ENCODE measurements at places on chromosomes 4 and X.

DNA sequence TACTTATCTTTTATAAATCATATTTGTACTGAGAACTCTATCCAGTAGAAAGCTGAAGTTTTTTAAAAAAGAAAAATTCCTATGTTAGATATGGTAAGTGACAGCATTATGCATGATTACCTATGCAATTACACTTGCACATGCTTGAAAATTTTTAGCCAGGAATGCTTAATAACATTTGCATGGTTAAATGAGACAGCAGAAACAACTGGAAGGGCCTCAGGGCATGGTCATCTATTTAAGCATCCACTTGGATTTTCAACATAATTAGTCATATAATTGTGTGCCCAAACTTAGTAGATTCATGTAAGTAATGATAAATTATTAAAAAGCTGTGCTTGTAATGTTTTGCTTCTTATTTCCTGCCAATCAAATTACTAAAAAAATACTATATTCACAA is 151.9 kb downstream of the TTC29 start:
- no peak for DNase-seq

GRCh38 chr4:76624241-76624681 is 189.2 kb downstream of the SHROOM3 start:
- DNase-seq = no peak

- no peak for DNase-seq
Measured at GRCh38 chr4:148214529-148215166, 227.6 kb downstream of the NR3C2 start.

DNA sequence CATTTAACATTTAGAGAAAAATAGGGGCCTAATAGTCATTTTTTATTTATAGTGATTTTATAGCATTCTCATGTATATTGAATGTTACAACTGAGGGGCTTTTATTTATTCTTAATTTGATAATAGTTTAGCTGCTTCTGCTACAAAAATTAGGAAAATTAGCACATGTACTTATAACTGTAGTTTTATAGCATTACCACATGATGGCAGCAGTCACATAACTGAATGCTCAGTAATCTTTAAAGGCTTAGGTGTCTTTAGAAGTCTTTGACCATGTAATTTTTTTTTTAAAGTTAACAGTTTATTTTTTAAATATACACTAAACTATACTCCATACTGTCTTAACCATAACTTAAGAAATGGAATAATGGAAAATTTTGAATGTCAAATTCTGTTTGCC is 136.6 kb downstream of the STAG2 start:
- DNase-seq = peak; percentile 35

DNA sequence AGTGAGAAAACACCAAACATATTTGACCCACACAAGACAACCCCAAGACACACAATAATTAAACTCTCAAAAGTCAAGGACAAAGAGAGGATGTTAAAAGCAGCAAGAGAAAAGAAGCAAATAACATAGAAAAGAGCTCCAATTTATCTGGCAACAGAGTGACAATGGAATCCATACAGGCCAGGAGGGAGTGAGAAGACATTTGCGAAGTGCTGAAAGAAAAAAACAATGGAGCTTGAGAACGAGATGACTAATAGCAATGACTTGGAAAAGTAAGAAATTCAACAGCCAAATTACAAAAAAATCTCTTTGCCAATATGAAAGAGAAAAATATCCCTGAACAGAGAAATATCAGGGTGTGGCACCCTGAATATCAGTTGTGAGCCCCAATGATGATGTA is 61.6 kb downstream of the MAD2L1 start:
- no peak for DNase-seq

GRCh38 chrX:11757719-11758399 is at the start of gene MSL3:
MSL3 (plus strand) TSS chrX:11758237; CDS start chrX:11758264, 27 bp downstream.
- DNase-seq = peak; percentile 18

DNA sequence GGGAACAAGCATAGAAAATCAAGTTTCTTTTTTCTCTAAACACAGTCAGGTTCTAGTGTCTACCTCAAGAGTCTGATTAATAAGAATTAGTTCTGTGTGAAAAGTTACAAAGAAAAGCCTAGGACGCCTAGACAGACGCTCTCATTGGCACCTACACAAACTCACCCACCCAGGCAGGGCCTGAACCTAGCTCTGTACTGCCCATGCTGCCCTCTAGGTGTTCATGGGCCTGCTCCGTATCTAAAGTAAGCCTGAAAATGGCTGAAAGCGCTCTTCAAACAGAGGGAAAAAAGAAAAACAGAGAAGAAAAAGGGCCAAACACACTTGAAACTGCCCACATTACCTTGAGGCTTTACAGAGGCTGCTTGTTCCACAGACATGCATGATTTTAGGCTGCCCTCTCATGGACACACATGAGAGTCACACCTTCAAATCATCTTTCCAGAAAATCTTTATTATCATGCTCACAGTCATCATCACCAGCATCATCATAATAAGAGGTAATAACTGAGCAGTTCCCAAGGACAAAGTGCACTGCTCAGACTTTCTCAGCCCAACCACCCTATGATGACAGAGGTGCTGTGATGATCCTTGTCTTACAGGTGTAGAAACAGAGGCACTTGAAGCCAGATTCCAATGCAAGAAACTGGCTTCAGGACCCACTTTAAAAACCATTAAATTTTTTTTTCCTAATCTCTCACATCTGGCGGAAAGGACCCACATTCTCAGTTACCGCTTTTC is 49.6 kb downstream of the MAP7D2 start:
- no peak for DNase-seq

DNA sequence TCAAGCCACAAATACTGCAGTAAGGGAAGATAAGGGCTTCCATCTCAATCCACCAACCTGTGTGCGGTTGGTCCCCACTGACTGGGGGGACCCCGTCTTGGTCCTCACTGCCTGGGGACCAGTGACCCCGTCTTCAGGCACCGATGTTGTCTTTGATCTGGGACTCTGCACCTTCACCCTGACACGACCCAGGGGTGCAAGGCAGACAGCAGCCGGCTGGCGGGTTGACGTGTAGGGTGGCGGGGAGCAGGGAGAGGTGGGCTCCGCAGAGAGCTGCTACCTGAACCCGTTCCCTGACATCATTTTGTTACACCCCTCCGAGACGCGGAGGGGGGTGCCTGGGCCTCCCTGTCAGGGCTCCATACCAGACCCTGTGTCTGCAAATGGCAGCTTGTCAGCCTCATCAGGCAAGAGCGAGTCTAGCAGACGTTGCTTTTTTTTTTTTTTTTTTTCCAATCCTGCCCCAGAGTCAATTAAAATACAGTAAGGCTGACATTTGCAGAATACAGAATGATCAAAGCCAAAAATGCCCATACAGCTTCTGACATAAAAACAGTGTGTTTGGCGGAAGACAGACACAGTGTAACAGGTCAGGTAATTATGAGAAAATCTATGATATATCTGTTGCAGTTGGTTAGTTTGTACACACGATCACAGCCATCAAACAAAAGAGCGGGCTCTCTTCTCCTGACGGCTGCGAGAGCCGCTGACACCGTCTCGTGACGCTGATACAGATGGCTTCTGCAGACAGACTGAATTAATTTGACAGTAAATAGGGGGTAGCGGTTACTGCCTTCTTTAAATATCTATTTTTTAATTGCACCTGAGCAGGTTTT is 118.6 kb downstream of the CRLF2 start:
- no peak for DNase-seq

DNA sequence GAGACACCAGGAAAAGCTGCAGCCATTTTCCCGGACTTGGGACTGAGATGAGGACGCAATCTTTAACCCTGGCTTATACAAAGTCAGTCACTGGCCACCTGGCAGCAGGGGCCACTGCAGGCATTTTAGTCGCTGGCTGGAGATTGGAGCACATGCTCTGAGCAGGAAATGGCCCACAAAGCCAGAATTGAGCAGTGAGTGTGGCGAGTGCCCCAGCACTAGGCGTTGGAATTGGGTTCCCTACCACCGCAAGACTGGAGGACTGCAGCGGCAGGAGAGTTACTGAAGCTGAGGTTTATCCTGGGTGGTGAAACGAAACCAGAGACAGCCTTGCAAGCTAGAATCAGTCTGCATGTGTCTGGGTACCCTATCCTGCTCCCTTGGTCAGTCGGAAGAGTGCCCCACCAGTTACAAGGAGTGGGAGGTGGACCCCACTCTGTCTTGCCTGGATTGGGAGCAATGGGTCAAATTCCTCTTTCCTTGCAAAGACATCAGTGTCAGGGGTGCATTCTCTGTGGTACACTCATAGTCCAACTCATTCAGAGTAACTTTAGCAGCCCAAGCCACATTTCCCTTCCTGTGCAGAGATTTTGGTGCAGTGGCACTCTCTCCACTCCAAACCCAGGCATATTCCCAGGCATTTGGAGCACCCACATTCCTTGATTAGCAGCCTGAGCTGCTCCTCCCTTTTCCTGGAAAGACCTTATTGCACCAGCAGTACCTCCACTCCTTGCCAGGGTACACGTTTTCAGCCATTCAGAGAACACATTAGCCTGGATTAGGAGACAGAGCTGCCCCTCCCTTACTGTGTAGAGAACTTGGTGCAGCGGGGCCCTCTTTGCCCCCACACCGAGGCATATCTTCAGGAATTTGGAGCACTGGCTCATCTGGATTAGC is 36.7 kb upstream of the PLK4 start:
- no peak for DNase-seq

GRCh38 chrX:119775517-119776238 is 15.8 kb downstream of the RPL39 start:
- DNase-seq = peak; percentile 85

Data from MV-4-11 (cell line).